ENCODE measurements at places on chromosomes 2 and 18.
A peak's percentile ranks its signal among the peaks of the same experiment; 100 is the strongest.

DNA sequence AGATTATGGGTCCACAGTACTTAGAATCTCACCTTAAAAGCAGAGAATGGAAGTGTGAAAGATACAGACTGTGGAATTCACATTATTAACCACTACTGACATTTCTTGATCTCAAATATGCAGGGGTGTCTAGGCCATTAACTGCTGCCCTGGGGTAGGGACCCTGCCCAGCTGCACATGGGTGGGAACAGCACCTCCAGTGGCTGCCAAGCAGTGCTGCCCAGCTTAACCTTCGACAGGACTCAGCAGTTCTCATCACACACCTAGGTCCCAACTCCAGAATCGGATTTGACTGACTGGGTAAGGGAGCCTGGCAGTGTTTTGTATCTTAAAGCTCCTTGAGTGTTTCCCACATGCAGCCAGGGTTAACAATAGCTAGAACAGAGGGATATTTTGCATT lies 14.9 kb downstream of the ERFE start:
- no peak for DNase-seq

DNA sequence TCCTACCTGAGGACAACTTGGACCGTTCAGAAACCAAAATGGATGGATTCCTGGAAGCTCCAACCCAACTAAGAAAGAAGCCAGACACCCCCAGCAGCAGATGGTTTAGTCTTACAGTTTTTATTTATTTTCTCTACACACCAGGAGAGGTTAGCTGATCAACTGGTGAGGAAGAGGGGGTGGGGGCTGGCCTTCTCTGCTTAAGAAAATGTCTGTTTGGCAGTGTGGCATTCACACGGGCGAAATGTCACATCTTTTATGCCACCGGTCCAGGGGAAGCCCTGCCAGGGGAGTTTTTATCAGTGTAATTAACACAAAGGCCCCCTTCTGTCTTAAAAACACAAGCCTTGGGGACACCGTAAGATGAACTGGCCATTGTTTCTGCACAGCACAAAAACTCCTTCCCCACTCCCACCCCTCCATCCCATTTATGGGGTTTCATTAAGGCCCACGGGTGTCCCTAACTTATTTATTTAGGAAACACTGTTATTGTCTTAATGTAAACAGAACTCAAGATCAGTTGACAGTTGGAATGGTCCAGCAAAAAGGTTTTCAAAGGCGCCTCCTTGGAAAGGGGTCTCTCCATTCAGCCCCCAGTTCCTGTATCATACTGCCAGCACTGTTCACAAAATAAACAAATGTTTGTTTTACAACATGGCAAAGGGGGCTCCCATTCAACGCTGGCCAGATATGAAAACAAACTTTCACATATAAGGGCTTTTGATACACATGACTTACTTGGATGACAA lies 217.0 kb downstream of the C1D start:
- no peak for DNase-seq

DNA sequence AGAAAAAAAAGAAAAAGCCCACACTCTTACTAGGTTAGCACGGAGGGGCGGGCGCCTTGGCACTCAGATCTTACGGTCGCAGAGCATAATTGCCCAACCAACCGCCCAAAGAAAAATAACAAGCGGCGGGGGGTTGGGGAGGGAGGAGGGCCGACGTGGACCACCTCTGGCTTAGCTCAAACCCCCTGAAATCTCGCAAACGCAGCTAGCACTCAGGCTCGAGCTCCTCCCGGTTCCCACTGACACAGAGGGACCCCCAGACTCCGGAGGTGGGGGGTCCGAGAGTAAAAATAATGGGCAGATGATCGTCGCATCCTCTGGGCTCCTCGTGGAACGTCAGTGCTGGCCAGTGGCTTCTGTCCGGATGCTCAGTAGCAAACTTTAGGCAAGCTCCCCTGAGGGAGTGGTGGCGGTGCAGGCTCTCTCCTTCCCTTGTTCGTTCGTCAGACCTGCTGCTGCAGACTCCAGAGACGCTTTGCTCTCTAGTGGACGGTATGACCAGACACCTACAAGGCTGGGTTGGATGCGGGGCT lies 12.0 kb downstream of the CATIP start:
- DNase-seq = peak; percentile 49

- no peak for DNase-seq
Measured at GRCh38 chr2:30894498-30895119, 87.4 kb upstream of the CAPN13 start.

- DNase-seq = peak; percentile 20
Measured at GRCh38 chr2:212005085-212005671, 533.4 kb downstream of the ERBB4 start.

DNA sequence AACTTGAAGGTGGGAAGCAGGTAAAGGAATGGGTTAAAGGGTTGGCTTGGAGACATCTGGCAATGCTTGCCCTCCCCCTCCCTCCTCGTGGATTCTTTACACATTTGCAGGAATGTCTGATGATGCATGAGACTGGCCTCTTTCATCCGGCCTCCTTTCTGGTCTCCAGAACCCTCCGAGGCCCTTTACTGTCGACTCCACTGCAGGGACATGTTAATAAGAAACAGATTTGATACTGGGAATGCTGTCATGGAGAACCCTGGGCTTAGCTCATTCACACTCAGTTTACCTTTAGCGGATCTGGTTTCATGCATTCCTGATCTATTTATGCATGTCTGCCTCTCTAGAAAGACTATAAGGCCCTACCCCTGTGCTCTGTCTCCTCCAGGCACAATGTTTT lies 238.7 kb downstream of the TGIF1 start:
- no peak for DNase-seq

GRCh38 chr2:109648041-109648527 lies 33.9 kb downstream of the SOWAHC start:
- no peak for DNase-seq

DNA sequence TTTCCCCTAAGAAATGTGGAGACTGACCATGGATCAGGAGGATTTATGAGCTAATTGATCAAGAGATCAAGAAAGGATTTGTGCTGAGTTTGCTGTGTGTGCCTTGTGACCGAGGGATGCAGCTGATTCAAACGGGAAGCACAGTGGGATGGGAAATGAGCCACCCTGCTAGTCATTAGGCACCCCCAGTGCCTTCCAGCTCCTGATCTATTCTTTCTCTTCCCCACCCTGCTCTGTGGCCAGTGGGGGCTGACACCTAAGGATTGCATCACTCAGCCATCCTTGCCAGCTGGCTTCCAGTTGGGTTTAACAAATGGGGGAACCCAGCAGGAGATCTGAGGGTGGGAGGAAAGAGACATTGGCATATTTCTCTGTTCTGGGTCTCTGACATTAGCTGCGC lies 132.2 kb upstream of the CXCR4 start:
- no peak for DNase-seq

GRCh38 chr2:100692906-100693305 lies 127.0 kb upstream of the NPAS2 start:
- no peak for DNase-seq

GRCh38 chr2:120919216-120919615 lies 183.5 kb downstream of the GLI2 start:
- DNase-seq = no peak

- DNase-seq = no peak
Measured at GRCh38 chr2:67828066-67828465, 234.7 kb downstream of the C1D start.

GRCh38 chr2:61822255-61822654 lies 31.6 kb downstream of the FAM161A start:
- DNase-seq = no peak
